Chondrocyte (in vitro differentiated cells): ENCODE measurements at places on chromosomes 5 and 9.

GRCh38 chr9:70817311-70817710 is 304.1 kb downstream of the TRPM3 start:
- H3K27ac ChIP-seq, result no peak overlapping the region
- H3K4me3 ChIP-seq, result no peak overlapping the region
- no peak for DNase-seq
- H3K4me1 ChIP-seq, result no peaks in the 10 kb centered on the region

GRCh38 chr5:142013734-142014521 is 1.1 kb upstream of the GNPDA1 start:
- H3K27ac ChIP-seq, result no peak overlapping the region
- H3K27me3 ChIP-seq, result no peaks in the 10 kb centered on the region
- no peak for DNase-seq
- peak overlapping the region; percentile 86 for H3K4me3 ChIP-seq

DNA sequence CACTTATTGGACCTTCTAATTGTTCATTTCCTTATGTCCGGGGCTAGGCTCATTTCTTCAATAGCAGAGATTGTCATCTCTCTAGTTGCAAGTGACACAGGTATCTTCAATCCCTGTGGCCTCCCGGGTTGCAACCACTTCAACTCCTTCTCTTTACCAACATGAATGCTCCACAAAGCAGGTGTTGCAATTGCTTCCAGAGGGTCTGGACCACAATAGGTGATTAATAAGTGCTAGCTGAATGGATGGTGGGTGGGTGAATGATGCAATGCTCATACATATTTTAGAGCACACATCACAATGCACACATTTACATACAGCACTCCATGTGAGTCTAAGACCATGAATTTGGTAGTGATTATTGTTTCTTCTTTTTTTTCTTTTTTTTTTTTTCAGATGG is 2.6 kb downstream of the CEMIP2 start:
- H3K36me3 ChIP-seq, result no peaks in the 10 kb centered on the region
- no peaks in the 10 kb centered on the region for H3K27me3 ChIP-seq
- DNase-seq, result no peak
- H3K27ac ChIP-seq, result peak overlapping the region; percentile 42

GRCh38 chr9:5825895-5826622 is 6.9 kb downstream of the ERMP1 start:
- H3K4me1 ChIP-seq, result no peaks in the 10 kb centered on the region
- H3K27ac ChIP-seq, result no peak overlapping the region
- no peak overlapping the region for H3K4me3 ChIP-seq
- no peaks in the 10 kb centered on the region for H3K27me3 ChIP-seq
- no peaks in the 10 kb centered on the region for H3K36me3 ChIP-seq

- H3K4me3 ChIP-seq, result no peak overlapping the region
- peaks cover 49% of the 10 kb centered on the region for H3K4me1 ChIP-seq
- no peak for DNase-seq
- H3K36me3 ChIP-seq, result peaks cover 72% of the 10 kb centered on the region
- no peak overlapping the region for H3K27ac ChIP-seq
Measured at GRCh38 chr9:83972286-83972685, 7.7 kb downstream of the HNRNPK start.

DNA sequence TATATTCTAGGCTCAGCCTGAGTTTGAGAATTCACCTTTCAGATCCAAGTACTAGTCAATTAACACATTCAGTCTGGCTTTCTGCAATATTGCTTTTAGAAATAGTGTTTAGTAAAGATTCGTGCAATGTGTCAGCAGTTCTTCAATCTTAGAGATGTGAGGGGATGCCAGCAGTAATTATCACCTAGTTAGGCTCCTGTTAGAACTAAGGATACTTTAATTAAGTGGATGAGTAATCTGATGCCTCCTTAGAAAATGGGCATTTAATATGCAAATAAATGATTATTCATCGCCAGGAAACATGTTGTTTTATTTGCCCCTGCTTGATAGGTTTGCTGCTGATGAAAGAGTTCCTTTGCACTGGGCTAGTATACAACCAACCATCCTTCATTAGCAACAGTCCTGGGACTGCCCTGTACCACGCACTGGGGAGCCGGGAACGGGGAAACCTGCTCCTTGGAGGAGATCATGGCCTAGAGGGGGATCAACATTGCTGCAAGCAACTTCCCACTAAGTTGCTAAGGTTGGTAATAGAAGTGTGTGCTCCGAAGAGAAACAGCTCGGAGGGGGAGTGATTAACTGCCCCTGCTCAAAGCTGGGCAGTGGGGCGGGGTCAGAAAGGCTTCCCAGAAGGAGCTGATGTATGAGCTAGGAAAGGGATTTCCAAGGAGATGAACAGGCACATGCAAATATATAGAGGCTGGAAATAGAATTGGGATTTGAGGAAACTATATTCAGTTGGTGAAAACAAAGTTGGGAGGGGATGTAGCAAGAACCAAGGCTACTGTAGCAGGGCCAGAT is 231.8 kb downstream of the DRD1 start:
- H3K4me1 ChIP-seq, result peaks cover 20% of the 10 kb centered on the region
- H3K27me3 ChIP-seq, result peaks cover 6% of the 10 kb centered on the region
- no peak overlapping the region for H3K27ac ChIP-seq
- H3K4me3 ChIP-seq, result no peak overlapping the region

DNA sequence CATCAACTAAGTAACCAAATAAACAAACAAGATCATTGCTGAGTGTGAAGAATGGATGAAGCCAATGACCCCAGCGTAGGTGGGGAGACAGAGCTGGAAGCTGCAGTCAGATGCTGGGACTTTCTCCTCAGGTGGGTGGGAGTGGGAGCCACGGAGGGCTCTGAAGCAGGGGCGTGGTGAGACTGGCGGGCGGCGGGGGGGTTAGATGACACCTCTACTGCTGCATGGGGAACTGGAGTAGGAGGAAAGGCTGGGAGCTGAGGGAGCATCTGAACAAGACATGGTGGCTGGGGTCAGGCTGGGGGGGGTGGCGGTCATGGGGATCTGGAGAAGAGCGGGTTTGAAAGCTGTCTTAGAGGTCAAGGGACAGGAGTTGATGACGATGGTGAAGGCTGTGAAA is 193.8 kb downstream of the C9orf50 start:
- peaks cover 2% of the 10 kb centered on the region for H3K36me3 ChIP-seq
- no peak for DNase-seq
- no peak overlapping the region for H3K4me3 ChIP-seq
- no peak overlapping the region for H3K27ac ChIP-seq

DNA sequence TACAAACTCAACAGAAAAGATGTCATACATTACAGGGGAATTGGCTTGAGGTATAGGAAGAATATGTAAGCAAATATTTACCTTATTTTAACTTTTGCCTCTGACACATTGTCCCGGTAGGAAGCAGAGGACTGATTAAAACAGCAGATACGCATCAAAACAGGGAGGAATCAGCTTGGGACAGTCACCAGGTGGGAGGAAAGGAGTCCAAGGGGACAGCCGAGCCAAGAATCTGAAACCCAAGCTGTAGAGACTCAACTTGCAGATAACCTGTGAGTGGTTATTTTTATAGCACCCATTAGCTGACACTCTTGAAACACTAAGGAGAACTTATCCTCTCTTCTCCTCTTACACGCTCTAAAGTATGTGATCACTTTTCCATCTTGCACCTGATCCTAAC is 22.3 kb downstream of the PDZD2 start:
- DNase-seq, result no peak
- no peaks in the 10 kb centered on the region for H3K36me3 ChIP-seq
- H3K27me3 ChIP-seq, result peaks cover 45% of the 10 kb centered on the region
- no peak overlapping the region for H3K4me3 ChIP-seq
- H3K27ac ChIP-seq, result no peak overlapping the region

- H3K4me3 ChIP-seq, result no peak overlapping the region
- H3K27me3 ChIP-seq, result no peaks in the 10 kb centered on the region
- peaks cover 17% of the 10 kb centered on the region for H3K4me1 ChIP-seq
- no peak for DNase-seq
Measured at GRCh38 chr5:79418276-79418675, 95.7 kb downstream of the HOMER1 start.

GRCh38 chr5:141272906-141273305 is 27.7 kb downstream of the PCDHB15 start:
- no peak for DNase-seq
- no peaks in the 10 kb centered on the region for H3K27me3 ChIP-seq
- H3K4me3 ChIP-seq, result no peak overlapping the region
- no peak overlapping the region for H3K27ac ChIP-seq

GRCh38 chr9:131803758-131804411 is 64.0 kb upstream of the RAPGEF1 start:
- no peak overlapping the region for H3K27ac ChIP-seq
- H3K27me3 ChIP-seq, result peaks cover 73% of the 10 kb centered on the region
- H3K4me1 ChIP-seq, result no peaks in the 10 kb centered on the region
- DNase-seq, result peak; percentile 44
- H3K36me3 ChIP-seq, result no peaks in the 10 kb centered on the region
- no peak overlapping the region for H3K4me3 ChIP-seq

GRCh38 chr9:73199886-73200285 is 48.2 kb downstream of the ANXA1 start:
- no peak overlapping the region for H3K4me3 ChIP-seq
- no peaks in the 10 kb centered on the region for H3K36me3 ChIP-seq
- no peak for DNase-seq
- H3K27ac ChIP-seq, result no peak overlapping the region
- H3K27me3 ChIP-seq, result peaks cover 49% of the 10 kb centered on the region
- no peaks in the 10 kb centered on the region for H3K4me1 ChIP-seq

GRCh38 chr5:154756009-154756867 is 1.1 kb downstream of the LARP1 start:
- DNase-seq, result no peak
- peak overlapping the region; percentile 97 for H3K27ac ChIP-seq
- peaks cover 3% of the 10 kb centered on the region for H3K36me3 ChIP-seq
- peak overlapping the region; percentile 96 for H3K4me3 ChIP-seq
- peaks cover 51% of the 10 kb centered on the region for H3K4me1 ChIP-seq

GRCh38 chr5:102855681-102856388 is 100.7 kb downstream of the PAM start:
- H3K27ac ChIP-seq, result peak overlapping the region; percentile 0
- no peak for DNase-seq
- H3K4me1 ChIP-seq, result peaks cover 26% of the 10 kb centered on the region
- H3K36me3 ChIP-seq, result no peaks in the 10 kb centered on the region

GRCh38 chr5:53927668-53928247 is 367.3 kb downstream of the NDUFS4 start:
- no peaks in the 10 kb centered on the region for H3K27me3 ChIP-seq
- H3K4me3 ChIP-seq, result no peak overlapping the region
- no peak for DNase-seq
- H3K4me1 ChIP-seq, result peaks cover 25% of the 10 kb centered on the region
- H3K36me3 ChIP-seq, result no peaks in the 10 kb centered on the region

DNA sequence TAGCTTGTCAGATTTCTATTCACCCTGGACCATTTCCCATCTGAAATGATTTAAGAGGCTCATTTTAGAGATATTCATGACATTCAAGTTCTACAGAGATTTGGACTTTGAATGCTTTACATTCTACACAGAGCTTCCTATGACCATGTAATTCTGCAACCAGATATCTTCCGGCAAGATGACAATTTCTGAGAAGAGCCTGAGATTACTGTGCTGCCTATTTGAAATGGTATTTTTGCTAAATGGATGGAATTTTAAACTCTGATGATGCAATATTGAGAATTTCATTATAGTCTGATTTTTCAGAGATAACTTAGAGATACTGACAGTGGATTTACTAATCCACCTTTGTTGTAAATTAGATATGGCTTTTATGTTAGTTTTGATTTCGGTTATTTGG is 16.0 kb upstream of the ACOT12 start:
- no peaks in the 10 kb centered on the region for H3K36me3 ChIP-seq
- H3K27me3 ChIP-seq, result no peaks in the 10 kb centered on the region
- no peak for DNase-seq
- no peak overlapping the region for H3K4me3 ChIP-seq
- H3K27ac ChIP-seq, result no peak overlapping the region
- H3K4me1 ChIP-seq, result peaks cover 17% of the 10 kb centered on the region

DNA sequence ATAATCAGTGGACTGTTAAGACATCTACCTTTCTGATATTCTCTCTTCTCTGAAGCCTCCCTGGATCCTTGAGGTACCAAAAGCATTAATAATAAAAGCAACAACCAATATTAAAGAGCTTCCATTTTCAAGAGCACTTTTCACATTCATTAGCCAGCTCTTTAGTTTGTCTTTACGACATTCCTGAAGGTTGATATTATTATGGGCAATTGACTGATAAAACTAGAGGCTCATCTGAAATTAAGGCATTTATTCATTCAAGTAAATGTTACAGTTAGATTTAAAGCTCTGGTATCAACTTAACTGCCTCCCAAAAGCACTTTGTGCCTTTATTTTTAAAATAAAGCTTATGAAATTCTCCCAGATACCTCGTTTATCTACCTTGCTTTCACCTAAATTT is 199.6 kb downstream of the PLK2 start:
- H3K27ac ChIP-seq, result peak overlapping the region; percentile 29
- no peak overlapping the region for H3K4me3 ChIP-seq
- no peak for DNase-seq

- no peak for DNase-seq
- no peaks in the 10 kb centered on the region for H3K36me3 ChIP-seq
- no peak overlapping the region for H3K27ac ChIP-seq
- H3K4me1 ChIP-seq, result peaks cover 14% of the 10 kb centered on the region
- H3K4me3 ChIP-seq, result no peak overlapping the region
Measured at GRCh38 chr9:86828631-86829030, 118.7 kb downstream of the GAS1 start.

DNA sequence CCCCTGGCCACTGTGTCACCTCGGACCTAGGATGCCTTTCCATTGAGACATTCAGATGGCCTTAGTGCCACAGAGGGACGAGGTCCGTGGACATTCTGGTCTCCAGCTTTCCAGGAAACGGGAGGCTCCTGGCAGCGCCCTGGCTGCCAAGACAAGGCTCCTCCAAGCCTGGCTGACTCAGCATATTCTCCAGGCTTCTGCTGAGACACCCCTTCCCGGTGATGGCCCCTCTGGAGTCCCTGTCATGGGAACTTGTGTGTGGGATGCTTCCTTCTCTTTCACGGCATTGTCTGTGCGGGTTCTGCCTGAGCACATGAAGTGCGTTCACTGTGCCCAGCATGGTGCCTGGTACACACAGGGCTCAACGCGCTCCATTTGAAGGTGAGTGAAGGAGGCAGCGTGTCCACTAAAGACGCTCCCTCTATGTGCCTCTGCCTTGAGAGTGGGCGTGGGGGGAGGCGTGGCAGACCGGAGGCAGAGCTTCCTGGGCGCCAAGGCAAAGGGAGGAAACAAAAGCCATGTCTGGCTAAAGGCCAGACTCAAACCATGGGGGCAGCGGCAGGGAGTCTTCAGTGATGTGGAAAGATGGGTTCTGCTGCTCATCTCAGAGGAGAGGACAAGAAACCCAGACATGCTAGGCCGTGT is 46.4 kb upstream of the PRRC2B start:
- peaks cover 8% of the 10 kb centered on the region for H3K4me1 ChIP-seq
- no peak overlapping the region for H3K4me3 ChIP-seq
- H3K36me3 ChIP-seq, result no peaks in the 10 kb centered on the region
- peak; percentile 73 for DNase-seq
- peaks cover 15% of the 10 kb centered on the region for H3K27me3 ChIP-seq

GRCh38 chr5:74042959-74043358 is 417.0 kb downstream of the ARHGEF28 start:
- no peak for DNase-seq
- peak overlapping the region; percentile 17 for H3K27ac ChIP-seq
- no peaks in the 10 kb centered on the region for H3K36me3 ChIP-seq
- no peaks in the 10 kb centered on the region for H3K27me3 ChIP-seq
- H3K4me3 ChIP-seq, result no peak overlapping the region
